ENCODE measurements at places on chromosomes 4 and X.

- no peak for DNase-seq
These were observed 39.7 kb downstream of the AFF2 start for GRCh38 chrX:148540114-148540513.

DNA sequence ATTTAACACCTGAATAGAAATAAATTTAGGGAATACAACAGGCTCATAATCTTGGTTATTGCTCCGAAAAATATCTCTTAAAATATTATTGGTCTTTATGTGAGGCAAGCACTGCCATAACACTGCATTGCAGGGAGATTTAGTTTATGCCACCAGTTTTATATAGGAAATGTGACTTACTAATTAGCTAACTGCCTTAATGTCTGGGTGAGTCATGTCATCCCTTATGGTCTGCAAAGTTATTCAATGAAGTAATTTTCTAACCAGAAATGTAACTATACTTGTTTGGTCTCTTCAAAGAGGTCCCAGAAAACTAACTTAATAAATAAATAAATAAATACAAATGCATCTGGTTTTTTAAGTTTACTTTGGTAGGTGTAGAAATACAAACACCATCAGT, 597.2 kb downstream of the GALNTL6 start:
- DNase-seq: no peak

- DNase-seq: no peak
These were observed 47.6 kb downstream of the HOPX start for GRCh38 chr4:56633486-56633885.

- DNase-seq: no peak
These were observed 77.4 kb downstream of the TBL1X start for GRCh38 chrX:9542106-9542760.

DNA sequence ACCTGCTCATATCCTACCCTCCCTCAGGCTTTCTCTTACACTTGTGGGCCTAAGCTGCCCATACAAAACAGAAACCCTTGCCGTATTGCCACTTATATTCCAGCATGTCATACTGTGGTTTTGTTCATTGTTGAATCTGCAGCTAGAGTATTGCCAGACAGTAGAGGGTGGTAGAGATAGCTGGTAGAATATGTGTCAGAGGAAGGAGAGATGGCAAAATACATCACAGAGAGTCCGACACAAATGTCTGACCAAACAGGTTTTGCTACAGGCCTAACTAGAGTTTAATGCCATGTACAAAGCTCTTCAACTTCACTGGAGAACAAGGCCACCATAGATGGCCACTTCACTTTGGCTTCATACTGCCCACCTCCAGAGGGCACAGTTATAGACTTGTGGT, 160.1 kb downstream of the EFHC2 start:
- peak; percentile 1 for DNase-seq

DNA sequence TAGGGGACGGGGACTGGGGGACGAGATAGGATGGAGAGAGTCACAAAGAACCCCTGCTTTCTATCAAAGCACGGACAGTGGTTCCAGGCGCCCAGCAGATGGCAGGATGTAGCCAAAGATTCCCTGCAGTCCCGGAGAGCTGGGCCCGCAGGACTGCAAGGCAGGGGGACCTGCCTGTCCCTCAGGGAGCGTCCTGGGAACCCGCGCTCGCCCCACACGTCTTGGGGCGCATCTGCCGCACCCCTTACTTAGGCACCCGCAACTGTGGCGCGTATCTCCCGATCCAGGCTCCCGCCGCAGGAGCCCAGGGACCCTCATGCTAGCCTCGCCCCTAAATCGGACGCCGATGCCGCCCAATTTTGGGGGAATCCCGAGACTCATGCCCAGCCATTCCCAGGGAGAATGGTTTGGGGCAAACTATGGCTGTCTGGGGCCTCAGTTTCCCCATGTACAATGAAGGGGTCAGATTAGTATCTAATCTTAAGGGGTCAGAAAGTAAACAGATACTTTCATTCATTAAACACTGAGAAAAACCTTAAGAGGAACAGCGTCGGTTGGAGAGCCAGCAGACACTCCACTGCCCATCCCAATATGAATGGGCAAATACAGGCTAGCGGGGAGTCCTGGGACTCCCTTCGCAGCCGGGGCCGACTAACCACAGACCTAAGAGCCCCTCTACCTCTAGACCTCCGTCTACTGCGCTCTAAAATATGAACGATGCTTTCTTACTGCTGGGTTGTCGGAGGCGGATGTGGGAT, 581 bp upstream of the STK32B start:
- DNase-seq: peak; percentile 33

DNA sequence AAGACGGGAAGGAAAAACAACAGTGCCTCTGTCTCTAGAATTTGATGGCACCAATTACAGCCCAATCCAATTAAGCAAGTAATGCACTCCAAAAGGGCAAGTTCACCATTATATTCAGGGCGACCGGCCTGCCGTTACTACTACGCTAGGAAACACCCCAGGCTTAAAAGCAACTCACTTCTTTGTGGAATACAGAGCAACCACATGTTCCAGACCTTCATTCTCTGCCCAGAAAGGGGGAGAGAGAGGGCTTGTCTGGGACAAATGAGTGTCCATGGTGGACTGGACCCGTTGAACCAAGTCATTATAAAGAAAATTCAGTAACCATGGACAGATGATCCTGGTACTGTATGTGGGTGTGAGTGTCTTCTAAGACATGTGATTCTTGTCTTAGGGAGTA, 1.6 kb downstream of the KDR start:
- DNase-seq: no peak

- DNase-seq: no peak
These were observed 4.2 kb upstream of the EFNB1 start for GRCh38 chrX:68824565-68825125.

- no peak for DNase-seq
These were observed 15.8 kb downstream of the UBE2K start for GRCh38 chr4:39713691-39714090.

DNA sequence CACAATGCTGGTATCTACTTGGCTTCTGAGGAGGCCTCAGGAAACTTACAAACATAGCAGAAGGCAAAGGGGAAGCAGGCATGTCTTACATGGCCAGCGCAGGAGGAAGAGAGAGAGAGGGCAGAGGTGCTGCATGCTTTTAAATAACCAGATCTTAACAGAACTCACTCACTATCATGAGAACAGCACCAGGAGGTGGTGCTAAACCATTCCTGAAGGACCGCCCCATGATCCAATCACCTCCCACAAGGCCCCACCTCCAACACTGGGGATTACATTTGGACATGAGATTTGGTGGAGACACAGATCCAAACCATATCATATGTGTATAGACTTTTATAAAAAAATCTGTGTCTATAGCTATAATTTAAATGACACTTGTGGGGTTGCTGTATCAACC, 48.6 kb upstream of the ERVMER34-1 start:
- DNase-seq: no peak

DNA sequence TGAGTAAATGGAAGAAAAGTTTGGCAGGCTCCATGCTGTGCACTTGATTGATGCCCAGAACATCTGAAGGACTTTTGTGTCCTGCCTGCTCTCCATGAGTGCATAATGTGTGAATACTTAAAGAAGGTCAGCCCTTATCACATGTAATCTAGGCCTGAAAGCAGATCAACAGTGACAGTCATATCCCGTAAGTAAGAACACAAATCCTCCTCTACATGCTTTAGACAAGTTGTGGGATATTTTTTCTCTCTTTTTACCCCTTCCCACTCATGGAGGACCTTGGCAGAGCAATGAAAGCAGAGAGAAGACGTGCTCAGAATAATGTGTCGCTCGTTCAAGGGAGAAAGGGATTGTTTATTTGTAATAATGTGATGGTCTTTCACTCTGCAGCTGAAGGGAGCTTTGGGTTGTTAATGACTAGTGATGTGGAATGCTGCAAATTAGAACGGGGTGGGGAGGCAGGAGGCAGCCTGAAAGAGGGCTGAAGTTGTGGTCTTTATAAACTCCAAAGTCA, 286.6 kb downstream of the BMPR1B start:
- DNase-seq: no peak

DNA sequence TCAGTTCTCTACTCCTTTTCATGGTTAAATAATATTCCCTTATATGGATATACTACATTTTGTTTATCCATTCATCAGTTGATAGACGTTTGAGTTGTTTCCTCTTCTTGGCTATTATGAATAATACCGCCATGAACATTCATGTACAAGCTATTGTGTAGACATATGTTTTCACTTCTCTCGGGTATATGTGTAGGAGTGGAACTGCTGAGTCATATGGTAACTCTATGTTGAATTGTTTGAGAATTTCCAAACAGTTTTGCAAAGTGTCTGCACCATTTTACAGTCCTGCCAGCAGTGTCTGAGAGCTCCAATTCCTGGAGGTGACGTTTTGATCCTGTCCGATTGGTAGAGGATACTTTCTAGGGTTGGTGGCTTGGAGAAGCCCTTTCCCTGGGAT, 23.6 kb downstream of the PLAC1 start:
- no peak for DNase-seq

DNA sequence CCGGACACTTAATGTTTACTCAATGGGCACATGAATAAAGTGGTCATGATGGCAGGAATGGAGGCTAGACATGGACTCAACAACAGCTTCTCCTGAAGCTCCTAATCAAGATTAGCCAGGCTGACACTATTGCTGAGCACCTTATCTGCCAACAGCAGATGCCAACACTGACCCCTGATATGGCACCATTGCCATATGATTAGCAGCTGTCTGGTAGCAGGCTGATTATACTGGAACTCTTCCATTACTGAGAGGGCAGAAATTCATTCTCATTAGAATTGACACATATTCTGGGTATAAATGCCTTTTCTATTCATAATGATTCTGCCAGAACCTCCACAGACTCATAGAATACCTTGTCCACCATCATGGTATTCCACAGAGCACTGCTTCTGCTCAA, 18.4 kb upstream of the AFF1 start:
- no peak for DNase-seq

DNA sequence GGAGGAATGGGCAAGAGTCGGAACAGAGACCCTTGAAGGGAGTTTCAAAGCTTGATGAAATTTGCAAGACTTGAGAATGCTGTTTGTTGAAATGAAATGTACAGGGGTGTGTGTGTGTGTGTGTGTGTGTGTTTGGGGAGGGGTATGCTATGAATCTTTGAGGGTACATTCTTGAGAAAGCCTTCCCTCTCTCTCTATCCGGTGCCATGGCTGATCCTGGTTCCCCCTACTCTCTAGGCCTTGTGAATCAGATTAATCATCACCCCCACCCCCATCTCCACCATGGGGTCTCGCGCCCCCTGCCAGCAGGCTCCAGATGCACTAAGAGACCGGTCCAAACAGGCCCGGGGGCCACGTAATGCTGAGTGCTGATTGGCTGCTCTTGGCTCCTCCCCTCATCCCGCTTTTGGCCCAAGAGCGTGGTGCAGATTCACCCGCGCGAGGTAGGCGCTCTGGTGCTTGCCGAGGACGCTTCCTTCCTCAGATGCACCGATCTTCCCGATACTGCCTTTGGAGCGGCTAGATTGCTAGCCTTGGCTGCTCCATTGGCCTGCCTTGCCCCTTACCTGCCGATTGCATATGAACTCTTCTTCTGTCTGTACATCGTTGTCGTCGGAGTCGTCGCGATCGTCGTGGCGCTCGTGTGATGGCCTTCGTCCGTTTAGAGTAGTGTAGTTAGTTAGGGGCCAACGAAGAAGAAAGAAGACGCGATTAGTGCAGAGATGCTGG, at the start of gene HTR2C:
HTR2C (plus strand) TSS at position 441 of the 729 bp plus-strand sequence. CDS start 142,851 bp downstream, outside the sequence.
- no peak for DNase-seq

- no peak for DNase-seq
These were observed 55.7 kb downstream of the SEPSECS start for GRCh38 chr4:25104591-25104990.

DNA sequence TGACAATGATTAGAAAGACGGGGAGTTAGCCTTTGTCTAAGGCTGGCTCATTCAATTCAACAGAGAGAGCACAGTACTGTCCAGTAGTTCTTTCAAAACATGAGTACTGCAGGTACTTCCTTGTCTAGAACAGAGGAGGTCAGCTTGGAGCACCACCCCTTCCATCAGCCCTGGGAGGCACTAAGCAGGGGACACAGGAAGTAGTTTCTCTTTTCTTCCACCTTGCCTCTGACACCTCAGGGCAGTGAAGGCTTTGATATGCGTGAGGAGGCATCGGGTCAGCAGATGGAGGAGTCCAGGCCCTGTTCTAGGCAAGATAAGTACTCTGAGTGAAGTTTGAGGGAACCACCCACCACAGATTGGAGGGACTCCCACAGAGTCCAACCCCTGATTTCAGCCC, 33.1 kb downstream of the MAGEB10 start:
- DNase-seq: no peak

DNA sequence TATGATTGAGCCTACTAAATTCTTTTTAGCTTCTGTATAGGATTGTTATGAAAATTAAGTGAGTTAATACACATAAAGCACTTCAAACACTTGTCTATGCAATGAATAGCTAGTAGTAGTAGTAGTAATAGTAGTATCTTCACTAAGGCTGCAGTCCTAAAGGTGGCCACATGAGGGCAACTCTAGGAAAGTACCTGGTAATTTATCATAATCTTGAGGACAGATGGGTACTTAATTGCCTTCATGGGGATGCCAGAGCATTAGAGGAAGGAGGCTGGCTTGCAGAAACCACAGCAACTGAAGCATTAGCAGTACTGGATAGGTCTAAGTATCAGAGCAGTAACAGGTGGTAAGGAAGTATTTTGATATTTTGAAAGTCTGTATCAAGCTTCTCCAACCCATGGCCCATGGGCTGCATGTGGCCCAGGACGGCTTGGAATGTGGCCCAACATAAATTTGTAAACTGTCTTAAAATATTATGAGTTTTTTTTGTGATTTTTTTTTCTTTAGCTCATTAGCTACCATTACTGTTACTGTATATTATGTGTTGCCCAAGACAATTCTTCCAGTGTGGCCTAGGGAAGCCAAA, 17.3 kb downstream of the NIPAL1 start:
- no peak for DNase-seq

DNA sequence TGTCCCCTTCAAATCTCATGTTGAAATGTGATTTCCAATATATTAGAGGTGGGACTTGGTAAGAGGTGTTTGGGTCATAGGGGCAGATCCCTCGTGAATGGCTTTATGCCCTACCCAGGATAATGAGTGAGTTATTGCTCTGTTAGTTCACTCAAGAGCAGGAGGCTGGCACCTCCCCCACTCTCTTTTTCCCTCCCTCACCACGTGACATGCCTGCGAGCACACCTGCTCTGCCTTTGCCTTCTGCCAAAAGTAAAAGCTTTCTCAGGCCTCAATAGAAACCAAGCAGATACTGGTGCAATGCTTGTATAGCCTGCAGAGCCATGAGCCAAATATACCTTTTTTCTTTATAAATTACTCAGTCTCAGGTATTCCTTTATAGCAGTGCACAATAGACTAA, 286.3 kb upstream of the UGT8 start:
- DNase-seq: no peak

DNA sequence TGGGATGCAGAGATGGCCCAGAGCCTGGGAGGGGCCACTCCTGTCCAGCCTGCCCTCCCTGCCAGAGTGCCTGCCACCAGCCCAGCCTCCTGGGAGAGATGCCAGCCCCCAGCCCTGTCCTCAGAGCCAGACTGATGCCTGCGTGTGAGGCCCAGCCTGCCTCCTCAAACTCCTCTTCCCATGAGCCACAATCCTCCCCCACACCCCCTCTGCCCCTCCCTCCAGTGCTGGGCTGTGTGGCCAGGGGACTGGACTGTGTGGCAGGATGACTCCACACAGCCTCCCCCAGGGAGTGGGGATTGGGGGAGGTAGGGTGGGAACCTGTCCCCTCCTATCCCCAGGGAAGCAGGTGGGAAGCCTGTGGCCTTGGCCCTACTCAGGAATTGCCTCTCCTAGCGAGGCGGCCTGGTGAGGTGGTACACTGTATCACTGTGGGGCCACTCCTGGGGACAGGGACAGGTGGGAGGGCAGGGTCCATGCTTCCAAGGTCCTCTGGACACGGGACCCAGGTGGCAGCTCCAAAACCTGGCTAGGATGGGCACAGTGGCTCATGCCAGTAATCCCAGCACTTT, 4.3 kb upstream of the SH3BP2 start:
- DNase-seq: no peak

All from NCI-H1694 (cell line).